Vagina (tissue), 2 donors: ENCODE measurements at places on chromosomes 1 and 21.

GRCh38 chr1:7869136-7869920, 16.5 kb upstream of the UTS2 start:
- no peak for DNase-seq

DNA sequence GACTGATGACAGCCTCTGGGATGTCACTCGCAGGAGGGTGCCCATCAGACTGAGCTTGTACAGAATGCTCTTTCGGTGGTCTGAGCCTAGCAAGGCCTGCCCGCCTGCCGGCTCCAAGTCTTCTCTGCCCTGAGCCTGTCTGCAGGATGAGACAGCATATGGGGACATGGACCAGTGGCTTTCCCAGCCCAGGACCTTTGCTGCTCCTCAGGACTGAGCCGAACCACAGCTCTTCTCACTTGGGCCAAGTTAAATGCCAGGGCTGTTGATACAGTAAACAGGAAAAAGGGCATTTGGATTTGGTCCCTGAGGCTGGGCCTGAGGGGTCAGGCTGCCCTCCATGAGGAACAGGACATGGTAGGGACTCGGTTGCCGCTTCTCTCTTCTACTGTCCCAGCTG, 64.3 kb upstream of the EPS8L3 start:
- DNase-seq = peak; percentile 81

GRCh38 chr1:34816332-34816731, 23.5 kb downstream of the GJA4 start:
- DNase-seq = no peak

DNA sequence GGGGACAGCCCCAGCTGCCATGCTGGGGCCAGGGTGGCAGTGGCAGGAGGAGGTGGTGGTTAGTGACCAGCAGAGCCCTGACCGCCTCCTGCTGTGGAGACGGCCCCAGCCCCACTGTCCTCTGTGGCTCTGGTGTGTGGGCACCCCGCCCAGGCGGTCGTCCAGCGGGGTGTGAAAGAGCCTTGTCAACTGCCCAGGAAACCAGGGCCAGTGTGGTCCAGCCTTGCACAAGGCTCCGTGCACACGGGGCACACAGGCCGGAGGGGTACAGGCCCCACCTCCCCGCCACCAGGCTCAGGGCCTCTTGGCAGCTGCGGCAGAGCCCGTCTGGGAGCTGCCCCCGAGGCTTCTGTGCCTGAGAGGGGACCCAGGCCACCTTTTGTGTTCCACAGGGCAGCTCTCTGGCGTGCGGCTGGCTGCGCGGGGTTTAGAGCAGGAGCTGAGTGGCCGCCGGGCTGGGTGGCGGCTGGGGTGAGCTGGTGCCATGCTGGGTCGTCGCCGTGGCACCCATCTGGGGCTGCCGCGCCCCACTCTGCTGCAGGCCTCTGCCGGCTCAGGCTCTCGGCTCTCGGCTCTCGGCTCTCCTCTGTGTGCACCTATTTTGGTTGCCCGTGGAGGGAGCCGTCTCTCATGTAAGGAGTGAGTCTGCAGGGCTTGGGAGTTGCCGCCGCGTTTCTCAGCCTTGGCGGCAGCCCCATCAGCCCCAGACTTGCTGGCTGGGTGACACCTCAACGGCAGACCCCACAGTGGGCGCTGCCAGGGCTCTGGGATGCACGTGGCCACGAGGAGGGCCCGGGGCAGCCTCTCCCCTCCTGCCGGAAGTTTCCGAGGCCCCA, 36.1 kb downstream of the SLX9 start:
- DNase-seq = no peak

DNA sequence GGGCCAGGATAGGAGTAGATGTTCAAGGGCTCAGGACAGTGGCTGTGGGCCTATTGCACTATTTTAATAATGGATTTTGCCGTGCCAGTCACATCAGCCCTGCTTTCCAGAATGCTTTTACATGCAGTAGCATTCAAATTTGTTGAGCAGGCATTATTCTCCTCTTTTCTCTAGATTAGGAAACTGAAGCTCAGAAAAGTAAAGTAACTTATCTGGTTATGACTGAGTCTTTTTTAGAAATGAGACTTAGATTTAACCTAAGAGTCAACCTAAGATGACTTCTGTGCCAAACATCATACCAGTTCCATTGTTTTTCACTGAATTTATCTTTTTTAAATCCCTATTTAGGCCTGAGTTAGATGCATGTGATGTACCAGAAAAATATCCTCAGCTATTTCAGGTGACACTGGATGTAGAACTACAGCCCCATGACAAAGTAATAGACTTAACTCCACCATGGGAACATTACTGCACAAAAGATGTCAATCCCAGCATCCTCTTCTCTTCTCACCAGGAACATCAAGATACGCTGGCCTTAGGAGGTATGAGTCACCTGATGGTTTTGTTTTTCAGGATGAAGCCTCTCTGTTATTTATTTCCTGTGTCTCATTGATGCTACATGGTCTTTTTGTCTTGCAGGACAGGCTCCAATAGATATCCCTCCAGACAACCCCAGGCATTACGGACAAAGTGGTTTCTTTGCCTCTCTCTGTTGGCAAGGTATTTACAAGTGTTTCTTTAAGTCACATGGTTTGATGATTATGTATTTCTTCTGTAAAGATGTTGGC, 31.4 kb upstream of the LEPR start:
- DNase-seq = no peak

- DNase-seq = no peak
Observed at GRCh38 chr1:212109728-212110127, 74.2 kb downstream of the DTL start.

- no peak for DNase-seq
Observed at GRCh38 chr1:68470388-68470970, 20.7 kb upstream of the RPE65 start.

- DNase-seq = no peak
Observed at GRCh38 chr1:235930543-235930942, 63.8 kb upstream of the LYST start.

GRCh38 chr21:35427320-35428000, 378.4 kb upstream of the RUNX1 start:
- DNase-seq = no peak

GRCh38 chr1:229862017-229862774, 204.8 kb upstream of the GALNT2 start:
- no peak for DNase-seq

- DNase-seq = no peak
Observed at GRCh38 chr1:15246960-15247614, at the start of gene FHAD1. FHAD1 (plus strand) TSS chr1:15247223; CDS start chr1:15251785, 4,562 bp downstream.

GRCh38 chr1:218537122-218537913, 192.2 kb downstream of the TGFB2 start:
- DNase-seq = no peak

DNA sequence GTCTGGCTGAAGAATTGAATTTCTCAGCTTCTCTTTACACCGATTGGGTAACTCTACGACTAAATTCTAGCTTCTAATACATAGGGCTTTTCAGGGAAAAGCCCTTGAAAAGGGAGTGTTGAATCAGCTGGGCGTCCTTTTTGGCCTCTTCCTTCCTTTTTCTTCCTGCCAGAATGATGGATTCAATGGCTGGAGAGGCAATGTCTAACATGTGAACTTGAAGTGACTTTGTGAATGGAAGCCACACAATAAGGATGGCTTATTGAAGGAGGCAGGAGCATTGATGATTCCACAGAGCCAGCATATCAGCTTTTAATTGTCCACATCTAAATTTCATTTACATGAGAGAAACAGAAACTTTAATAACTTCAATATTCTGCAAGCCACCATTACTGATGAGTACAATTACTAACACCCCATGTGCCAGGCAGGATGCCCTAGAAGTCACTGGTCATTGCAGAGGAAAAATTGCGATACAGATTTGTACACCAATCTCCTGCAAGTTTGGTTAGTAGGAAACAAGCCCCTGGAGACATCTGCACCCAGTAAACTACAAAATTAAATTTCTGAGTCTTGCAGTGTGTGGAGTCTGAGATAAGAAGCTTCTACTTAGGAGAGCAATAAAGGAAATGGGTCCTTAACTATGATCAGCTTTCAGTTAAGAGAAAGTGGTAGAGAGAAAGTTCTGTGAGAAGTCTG, 56.1 kb downstream of the STYXL2 start:
- no peak for DNase-seq

- no peak for DNase-seq
Observed at GRCh38 chr1:173581383-173582079, 21.3 kb downstream of the SLC9C2 start.

- no peak for DNase-seq
Observed at GRCh38 chr1:210981490-210981889, 152.5 kb downstream of the KCNH1 start.

DNA sequence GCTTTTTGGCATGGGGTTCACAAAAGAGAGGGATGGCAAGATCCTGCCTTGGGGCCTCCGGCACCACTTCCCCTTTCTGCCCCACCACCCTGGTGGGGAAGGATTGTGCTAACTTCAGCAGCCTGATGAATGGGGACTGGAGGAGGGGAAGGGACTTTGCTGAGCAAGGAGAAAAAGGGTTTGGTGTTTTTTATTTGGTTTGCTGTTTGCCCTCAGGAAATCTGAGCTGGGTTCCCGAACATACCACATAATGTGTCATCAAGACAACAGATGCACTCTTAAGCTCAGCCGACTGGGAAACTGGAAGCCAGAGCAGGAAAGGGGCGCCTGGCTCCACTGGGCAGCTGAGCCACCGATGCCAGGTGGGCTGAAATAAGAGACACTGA, 19.8 kb downstream of the OLFML2B start:
- no peak for DNase-seq

DNA sequence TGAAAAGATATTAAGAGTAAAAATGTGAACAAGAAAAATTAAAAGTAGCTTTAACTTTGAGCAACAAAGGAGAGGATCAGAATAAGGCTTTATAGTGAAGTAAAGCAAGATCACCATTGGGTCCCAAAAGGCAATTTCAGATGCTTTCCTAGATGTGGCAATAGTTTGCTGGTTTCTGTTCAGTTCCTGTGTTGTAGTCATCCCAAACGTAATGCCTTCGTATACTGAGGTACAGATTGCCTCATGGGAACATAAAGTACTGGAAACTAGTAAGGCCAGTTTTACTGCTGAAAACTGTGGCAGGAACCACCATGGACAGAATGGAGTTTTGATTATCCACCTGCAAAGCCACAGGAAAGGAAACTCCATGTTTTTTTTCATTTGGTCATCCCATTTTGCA, 283.5 kb upstream of the SGIP1 start:
- no peak for DNase-seq

- no peak for DNase-seq
Observed at GRCh38 chr1:109312246-109312645, 5.4 kb upstream of the MYBPHL start.

DNA sequence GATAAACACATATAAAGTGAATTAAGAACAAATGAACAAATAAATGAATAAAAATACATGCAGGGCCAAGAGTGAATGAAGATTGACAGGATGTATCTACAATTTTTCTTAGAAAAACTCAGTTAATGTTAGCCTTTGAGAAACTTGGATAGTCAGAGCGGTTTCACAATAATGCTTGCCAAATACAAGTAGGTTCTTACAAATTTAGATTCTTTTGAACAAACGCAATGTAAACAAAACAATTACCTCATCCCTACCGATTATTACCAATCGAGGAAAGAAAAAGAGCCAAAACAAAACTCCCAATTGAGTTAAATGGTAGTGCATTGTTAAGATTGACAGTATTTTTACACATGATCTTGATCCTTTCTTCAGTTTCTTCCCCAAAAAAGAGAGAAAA, 176.9 kb upstream of the DEPDC1 start:
- no peak for DNase-seq

- DNase-seq = no peak
Observed at GRCh38 chr21:28142697-28143096, 850.0 kb downstream of the LTN1 start.

GRCh38 chr1:30927448-30927847, 18.9 kb upstream of the SDC3 start:
- DNase-seq = no peak

DNA sequence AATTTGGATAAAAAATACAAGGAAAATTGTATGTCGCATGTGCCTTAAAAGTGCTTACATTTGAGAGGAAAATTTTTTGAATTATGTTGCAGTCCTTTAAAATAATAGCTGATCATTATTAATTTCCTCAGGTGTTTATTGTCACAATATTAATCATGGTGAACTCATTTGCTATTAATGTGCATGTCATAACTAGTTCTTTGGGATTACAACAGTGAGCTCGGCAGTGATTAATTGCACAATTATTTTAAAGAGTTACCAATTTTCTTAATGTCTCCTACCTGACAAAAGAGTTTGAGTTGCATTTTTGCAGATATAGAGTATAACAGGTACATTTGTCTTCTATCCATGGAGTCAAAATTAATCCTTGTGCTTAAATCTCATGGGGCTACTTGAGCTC, 854.3 kb downstream of the BRINP3 start:
- no peak for DNase-seq

DNA sequence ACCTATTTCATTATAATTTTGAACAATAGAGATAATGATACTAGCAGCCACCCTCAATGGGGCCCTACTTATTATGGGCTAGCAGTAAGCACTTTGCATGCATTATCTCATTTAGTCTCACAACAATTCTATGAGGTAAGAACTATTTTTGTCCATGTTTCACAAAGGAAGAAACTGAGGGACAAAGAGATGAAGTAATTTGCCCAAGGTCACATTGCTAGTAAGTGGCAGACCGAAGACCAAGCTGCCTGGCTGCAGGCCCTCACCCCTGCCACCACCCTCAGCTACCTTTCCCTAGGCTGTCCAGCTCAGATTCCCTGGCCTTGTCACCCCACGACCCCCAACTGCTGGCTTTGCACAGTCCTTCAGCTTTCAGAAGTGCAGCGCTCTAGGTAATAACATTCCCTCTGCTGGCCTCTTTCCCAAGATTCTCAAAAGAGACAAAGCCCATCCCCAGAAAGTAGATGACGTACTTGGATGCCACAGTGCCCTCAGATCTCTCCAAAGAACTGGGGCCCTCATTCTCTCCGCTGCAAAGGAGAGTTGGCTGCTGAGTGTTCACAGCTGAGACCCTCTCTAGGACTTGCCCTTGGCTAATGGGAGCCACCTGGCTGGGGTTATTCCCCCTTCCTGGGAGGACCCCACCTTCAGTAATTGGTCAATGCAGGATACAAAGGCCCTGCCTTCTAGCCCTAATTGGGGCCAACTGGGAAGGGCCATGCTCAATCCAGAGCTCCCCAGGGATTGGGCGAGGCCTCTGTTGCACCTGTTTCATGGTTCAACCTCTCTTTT, 39.5 kb downstream of the IRF2BP2 start:
- peak; percentile 67 for DNase-seq

- no peak for DNase-seq
Observed at GRCh38 chr21:44400791-44401385, 47.5 kb downstream of the TRPM2 start.

DNA sequence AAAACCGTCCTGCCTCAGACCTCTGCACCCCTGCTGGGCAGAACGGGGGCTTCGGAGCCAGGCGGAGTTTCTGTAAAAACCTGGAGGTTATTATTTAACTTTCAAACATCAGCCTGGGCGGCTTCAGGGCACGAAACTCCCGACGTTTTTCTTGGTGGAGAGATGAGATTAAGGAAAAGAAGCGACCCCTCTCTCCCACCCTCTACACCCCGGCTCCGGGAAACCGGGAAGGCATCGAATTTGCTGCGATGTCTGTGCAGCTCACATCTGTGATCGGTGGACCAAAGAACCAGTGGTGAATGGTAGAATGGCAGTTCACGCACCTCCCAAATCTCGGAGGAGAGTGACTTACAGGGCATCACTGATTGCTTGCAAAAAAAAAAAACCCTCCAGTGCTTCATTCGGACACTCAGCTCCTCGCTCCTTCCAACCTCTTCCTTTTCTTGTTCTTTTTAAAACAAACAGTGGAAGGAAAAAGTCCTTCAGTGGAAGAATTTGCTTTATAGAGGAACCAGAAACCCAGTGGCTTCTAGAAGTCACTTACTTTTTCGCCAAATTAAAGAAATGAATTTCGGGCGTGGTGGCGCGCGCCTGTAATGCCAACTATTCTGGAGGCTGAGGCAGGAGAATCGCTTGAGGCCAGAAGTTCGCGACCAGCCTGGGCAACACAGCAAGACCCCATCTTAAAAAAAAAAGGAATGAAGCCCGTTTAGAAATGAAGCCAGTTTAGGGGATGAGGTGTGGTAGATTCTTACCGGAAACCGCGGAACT, 884 bp downstream of the PHACTR4 start:
- no peak for DNase-seq
